ENCODE measurements at places on chromosomes 2 and 18.
A peak's percentile ranks its signal among the peaks of the same experiment; 100 is the strongest.

DNA sequence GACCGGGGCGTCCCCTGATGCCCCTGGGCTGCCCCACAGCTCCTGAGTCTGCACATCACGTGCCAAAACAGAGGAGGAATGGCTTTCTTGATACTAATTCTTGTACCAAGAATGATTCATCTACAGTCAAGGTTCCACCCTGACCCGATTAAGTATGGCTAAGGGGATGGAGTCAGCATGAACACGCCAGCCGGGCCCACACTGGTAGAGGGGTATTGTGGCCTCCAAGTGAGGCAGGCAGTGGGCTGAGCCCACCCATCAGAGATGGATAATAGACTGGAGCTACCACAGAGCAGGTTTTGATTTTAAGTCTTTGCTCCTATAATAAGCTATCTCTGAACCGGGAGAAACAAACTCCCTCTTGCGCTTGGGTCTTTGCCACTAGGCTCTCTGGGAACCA lies 17.9 kb upstream of the GNAL start:
- DNase-seq = no peak

DNA sequence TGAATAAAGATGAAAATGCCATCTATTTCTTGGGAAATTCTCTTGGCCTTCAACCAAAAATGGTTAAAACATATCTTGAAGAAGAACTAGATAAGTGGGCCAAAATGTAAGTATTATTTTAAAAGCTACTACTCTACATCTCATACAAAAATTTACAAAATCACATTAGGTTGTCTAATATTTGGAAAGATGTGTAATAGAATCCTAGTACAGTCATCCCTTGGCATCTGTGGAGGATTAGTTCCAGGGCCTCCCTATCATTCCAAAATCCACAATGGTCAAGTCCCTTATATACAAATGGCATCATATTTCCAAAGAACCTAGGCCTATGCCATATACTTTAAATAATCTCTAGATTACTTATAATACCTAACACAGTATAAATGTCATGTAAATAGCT lies 41.2 kb downstream of the KYNU start:
- DNase-seq = no peak

DNA sequence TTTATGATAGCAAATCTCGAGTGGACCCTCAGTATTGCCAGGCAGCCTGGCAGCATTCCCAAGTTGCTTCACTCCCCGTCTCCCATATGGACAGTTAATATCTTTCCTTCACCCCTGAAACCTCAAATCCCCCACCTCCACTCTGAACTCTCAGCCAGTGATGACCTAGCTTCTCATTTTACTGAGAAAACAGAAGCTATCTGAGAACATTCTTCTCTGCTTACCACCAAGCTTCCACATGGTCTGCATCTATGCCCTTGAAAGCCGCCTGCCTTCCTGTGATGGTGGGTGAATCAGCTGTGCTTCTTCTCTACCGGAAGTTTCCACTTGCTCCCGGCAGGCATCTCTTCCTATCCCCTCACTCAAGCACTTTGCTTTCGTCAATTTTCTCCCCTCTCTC lies 529.2 kb downstream of the EPHA4 start:
- DNase-seq = no peak

- DNase-seq = peak; percentile 59
These were observed 108.7 kb upstream of the KCTD1 start for GRCh38 chr18:26656944-26657536.

DNA sequence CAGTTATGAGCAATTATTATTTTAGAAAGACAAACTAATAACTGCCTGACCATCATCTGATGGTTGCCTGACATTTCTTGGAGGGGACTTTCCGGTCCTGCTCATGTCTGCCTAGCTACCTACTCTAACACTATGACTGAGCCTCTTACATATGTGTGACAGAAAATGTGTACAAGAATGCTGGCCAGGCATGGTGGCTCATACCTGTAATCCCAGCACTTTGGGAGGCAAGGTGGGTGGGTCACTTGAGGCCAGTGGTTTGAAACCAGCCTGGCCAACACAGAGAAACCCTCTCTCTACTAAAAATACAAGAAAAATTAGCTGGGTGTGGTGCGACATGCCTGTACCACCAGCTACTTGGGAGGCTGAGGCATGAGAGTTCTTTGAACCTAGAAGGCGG lies 666.3 kb downstream of the KCNJ3 start:
- DNase-seq = no peak

GRCh38 chr2:189609853-189610252 lies 29.3 kb upstream of the SLC40A1 start:
- no peak for DNase-seq

DNA sequence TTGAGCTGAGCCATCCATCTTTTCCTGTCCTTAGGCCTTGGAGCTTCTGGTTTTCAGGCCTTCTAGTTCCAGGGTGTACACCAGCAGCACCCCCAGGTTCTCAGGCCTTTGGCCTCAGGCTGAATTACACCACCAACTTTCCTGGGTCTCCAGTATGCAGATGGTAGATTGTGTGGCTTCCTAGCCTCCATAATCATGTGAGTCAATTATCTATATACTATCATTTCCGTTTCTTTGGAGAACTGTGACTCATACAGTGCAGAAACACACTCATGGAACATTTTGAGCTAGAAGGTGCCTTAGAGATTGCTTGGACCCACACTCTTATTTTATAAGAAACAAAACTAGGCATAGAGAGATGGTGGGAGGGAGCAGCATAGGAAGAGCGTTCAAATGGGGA lies 167.4 kb downstream of the NCK2 start:
- no peak for DNase-seq

DNA sequence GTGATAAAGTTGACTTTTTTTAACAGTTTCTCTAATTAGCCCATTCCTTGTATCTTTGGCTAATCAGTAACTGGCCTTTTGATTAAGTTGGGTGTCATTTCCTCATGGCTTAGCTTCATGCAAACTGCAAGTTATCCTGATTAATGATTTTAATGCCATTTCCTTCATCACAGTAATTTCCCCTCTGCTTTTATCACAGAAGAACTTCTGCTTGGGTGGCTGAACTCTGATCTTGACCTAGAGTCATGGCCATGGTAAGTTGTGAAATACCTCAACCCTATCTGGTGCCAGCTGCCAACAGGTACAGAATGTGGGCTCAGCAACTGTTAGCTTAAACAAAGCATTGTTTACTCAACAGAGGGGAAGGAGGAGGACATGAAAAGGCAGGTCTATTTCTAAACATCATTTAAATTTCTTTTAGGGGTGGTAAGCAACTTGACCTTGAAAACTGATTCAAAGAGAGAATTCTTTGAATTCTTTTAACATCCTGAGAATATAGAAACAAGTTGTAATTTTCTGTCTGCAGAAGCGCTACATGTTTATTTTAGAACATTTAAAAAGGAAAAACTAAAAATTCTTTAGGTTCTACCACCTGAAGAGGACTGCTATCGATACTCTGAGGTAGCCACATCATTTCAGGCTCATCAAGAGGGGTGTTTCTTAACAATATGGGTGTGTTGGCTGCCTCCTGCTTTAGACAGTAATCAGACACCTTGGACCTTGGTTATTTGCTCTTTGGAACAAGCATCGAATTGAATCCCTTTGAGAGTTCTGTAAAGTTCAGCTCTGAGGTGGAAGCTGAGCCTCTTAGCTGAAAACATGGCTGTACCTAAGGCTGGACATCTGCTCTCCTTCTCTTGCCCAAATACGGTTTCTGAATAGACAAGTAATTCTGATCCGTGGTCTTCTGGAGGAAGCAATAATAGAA lies 39.7 kb downstream of the ANXA4 start:
- no peak for DNase-seq

- DNase-seq = no peak
These were observed 1.6 kb downstream of the DYTN start for GRCh38 chr2:206716623-206717022.

- DNase-seq = no peak
These were observed 787.7 kb downstream of the CCDC85A start for GRCh38 chr2:56971383-56971974.

DNA sequence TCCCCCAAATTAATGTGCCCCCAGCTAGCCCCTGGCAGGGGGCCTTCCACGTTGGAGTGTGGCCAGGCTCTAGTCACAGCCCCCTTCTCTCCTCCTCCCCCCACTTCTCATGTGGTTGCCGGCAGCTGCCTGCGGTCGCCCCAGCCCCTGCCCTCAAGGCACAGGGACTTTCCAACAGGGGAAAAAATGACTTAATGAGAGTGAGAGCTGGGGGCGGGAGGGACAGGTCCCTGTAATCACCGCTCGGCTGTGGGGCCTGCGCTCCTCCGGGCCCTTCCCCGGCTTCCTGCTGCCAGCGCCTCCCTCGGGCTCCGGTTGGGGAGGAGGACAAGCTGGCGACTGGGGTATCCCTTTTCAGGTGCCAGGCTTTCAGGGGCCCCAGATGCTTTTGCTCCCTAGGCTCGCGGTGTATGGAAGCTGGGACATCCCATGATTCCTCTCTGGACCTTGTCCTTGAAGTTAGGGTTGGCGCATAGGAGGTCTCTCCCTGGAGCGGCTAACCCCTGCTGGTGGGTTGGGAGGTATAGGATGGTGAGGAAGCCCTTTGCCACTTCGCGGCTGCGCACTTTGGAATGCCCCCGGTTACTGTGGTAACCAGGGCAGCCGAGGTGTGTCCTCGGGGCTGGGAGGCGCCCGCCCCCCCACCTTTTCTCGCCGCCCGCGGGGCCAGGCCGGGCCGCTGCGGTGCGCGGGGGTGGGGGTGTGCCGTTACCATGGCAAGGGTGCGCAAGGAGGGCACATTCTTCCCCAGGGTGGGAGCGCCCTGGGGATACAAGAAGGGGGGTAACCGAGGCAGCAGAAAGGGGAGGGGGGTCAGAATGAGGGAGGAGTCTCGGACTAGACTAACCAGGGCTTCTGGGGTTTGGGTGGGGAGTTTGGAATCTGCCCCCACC lies 16.1 kb downstream of the WNT10A start:
- peak; percentile 77 for DNase-seq

GRCh38 chr2:202638721-202639120 lies 4.0 kb downstream of the FAM117B start:
- no peak for DNase-seq

GRCh38 chr2:38438883-38439612 lies 62.0 kb upstream of the ATL2 start:
- no peak for DNase-seq

GRCh38 chr18:7958897-7959146 lies 391.7 kb downstream of the PTPRM start:
- no peak for DNase-seq

- no peak for DNase-seq
These were observed 35.4 kb upstream of the DNER start for GRCh38 chr2:229749779-229750178.

GRCh38 chr18:7629416-7629815 lies 62.3 kb downstream of the PTPRM start:
- DNase-seq = no peak

DNA sequence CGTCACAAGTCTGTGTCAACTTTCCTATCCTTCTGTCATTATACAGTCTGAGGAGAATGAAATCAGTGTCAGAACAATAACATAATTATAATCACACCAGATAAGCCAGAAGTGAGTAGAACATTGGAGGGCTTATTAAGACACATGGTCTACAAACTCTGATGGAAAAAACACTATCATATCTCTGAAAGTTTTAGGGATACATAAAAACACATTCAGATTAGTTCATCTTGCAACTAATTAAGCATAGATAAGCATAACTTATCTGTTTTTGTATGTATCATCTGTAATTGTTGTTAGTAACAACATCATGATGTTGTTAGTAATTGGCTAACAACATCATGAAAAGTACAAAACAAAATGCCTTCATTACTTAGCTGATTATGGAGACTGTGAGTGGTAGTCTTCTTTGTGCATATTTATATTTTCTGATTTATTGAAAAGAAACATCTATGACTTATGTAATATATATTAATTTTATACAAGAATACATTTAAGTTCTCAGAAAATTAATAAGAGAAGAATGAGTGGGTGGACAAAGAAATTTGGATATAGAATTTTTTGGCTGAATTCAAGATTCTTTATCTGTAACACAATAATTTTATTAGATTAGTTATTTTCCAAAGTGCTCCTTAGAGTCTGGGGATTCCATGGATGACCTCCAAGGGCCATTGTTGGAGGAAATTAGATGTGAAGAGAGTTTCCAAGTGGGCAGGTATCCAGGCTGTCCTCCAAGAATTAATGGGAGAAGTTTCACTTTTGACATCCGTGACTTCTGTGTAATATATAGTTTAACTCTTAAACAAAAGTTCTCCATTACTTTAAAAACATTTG lies 16.9 kb upstream of the CCDC102B start:
- DNase-seq = no peak

- DNase-seq = no peak
These were observed 2.4 kb upstream of the FBXO11 start for GRCh38 chr2:47908682-47909081.

- no peak for DNase-seq
These were observed 51.6 kb upstream of the ATG16L1 start for GRCh38 chr2:233199870-233200269.

DNA sequence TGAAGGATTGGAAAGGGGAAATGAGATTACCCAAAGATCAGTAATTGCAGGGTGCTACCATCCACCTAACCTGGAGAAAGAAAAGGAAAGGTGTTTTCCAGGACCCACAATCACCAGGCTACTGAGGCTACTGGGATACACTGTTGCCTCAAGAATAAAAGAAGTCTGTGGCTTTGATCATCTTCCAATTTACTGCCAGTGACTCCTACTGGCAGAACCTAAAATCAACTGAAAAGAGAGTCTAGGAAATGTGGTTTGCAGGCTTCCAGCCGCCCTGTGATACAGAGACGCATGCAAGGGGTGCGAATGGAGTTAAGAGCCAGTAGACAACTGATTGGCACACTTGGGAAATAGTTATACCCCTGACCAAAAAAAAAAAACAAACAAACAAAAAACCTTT lies 16.6 kb upstream of the TTL start:
- no peak for DNase-seq

DNA sequence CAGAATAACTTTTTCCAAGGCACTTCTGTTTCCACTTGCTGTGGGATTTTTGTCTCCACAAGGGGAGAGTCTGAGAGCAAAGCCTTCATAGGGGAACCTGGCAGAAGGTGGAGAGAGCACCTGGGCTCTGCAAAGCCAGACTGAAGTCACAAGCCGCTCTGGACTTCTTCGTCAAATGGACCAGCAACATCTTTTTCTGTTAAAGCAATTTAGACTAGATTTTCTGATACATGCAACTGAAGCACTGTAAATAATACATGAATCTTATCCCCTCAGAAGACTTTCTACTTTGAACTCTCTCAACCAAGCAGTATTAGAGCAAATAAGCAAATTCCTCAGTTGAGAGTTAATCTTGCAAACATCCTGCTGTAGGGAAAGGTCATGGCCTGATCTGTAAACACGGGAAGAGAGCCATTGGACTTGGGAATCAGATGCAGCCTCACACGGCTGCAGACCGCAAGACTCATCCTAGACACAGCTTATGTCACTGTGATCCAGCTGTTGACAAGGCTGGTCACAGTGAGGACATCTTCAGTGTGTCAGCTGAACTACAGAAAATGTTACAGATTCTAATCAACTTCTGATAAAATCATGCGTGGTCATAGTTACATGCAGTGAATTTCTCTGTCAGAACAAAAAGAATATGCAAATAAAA lies 3.2 kb downstream of the SH3YL1 start:
- no peak for DNase-seq

GRCh38 chr2:22737144-22737543 lies 647.8 kb upstream of the KLHL29 start:
- no peak for DNase-seq

DNA sequence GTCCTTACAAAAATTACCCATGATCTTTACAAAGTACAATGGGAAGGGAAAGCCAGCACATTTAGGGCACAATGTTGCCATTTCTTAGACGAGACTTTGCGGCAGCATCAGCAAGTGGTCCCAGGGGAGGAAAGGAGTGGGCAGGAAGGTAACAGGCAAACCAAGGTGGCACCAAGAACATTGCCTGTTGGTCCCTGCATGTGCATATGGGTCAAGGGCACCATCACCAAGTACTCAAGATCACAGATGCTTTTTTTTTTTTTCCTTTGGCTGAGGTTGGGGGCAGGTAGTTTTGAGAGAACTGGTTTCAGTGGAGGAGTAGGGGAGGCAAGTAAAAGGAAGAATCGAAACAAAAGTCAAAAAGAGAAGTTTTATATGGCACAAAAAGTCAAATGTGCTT lies 752 bp upstream of the CYTIP start:
- DNase-seq = no peak
